Natural killer cell (primary cell): ENCODE measurements at places on chromosomes 5 and 9. TPM values are rescaled to one million over a fixed set of nuclear protein-coding genes. Genes with fewer than 3 reads are reported as not detected.

- no peak for DNase-seq
Measured at GRCh38 chr5:17257705-17258273, 40.4 kb downstream of the BASP1 start.

GRCh38 chr5:127988146-127988760 is 95.3 kb upstream of the SLC12A2 start:
- DNase-seq = no peak

GRCh38 chr9:81113453-81114124 is 575.8 kb downstream of the TLE1 start:
- no peak for DNase-seq

DNA sequence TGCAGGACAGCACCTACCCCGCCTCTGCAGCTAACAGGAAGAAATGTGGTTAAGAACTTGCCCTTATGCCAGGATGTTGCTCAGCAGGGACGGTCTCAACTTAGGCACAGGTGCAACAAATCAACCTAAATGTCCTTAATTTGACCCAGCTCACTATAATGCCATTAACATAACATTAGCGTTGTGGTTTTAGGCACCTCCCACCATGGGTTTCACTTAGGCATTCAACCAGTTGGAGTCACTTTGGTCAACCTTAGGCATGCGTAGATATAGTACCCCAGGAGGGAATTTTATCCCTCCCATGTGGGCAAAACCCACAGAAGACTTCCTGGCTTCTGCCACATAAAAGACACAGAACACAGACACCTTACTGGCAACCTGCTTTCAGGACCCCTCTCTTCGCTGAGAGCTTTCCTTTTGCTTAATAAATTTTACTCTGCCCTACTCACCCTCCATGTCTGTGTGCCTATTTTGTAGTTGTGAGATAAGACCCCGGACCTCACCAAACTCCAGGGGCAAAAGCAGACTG is 8.7 kb upstream of the ERAP1 start:
- DNase-seq = peak; percentile 44

GRCh38 chr5:117103703-117104102 is 529.1 kb upstream of the SEMA6A start:
- DNase-seq = no peak

CCDC180 gene
- total RNA-seq = 17.8 TPM

PITX1 gene
- total RNA-seq = not detected

GRCh38 chr5:170439223-170439943 is 50.2 kb upstream of the KCNMB1 start:
- DNase-seq = no peak

DNA sequence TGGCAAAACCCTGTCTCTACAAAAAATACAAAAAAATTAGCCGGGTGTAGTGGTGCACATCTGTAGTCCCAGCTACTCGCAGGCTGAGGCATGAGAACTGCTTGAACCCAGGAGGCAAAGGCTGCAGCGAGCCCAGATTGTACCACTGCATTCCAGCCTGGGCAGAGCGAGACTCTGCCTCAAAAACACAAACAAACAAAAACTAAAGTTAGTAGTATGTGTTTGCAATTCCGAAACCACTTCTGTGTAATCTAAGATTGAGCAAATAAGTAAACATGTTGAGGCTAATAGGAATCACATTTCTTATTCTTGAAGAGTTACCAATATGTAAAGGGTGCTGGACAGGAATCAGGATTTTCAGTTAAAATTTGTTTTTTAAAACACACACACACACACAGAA is 70.0 kb upstream of the SUSD1 start:
- no peak for DNase-seq

GRCh38 chr5:74581988-74582365 is 58.6 kb downstream of the ENC1 start:
- DNase-seq = no peak

DNA sequence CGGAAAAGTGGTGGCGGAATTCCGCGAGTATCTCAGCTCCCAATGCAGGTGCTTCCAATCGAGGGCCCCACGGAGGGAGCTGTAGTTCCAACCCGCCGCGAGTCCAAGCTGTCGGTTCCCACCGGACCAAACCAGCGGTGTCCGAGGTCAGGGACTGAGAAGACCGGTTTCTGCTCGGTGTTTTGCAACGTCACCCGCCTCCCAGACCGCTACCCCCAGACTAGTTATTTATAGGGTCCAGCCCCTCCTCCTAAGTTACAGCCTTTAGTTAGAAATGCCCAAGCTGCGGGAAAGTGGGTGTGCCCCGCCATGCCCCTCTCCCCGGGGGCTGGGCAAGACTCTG is 677 bp upstream of the MYORG start:
- no peak for DNase-seq

GRCh38 chr5:2378976-2379375 is 372.5 kb downstream of the IRX2 start:
- DNase-seq = no peak

DMRT3 gene
- not detected for total RNA-seq

- DNase-seq = no peak
Measured at GRCh38 chr9:95109456-95109855, 208.1 kb downstream of the FANCC start.

DNA sequence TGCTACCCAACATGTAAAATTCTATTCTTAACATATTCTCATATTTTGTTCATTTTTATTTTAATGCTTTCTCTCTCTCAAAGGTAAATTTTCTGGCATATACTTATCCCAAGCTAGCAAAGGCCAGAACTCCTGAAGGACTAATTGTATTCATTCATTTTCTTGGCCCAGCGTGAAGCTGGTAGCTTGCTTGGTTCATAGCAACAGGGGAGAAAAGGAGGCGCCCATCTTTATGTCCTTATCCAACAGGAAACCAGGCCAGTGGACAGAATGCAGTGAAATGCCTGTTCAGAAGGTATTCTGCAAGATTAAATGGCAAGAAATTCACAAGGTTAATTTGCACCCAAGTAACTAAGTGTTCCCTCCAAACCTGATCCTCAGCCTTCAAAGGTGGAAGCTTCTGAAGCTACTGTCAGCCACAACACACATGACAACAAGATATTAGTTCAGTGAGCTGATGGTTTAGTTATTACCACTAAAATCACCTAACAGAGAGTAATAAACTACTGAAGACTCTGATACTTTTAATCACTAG is 5.6 kb downstream of the EFNA5 start:
- DNase-seq = no peak

PTGR1 gene
- not detected for total RNA-seq

DNA sequence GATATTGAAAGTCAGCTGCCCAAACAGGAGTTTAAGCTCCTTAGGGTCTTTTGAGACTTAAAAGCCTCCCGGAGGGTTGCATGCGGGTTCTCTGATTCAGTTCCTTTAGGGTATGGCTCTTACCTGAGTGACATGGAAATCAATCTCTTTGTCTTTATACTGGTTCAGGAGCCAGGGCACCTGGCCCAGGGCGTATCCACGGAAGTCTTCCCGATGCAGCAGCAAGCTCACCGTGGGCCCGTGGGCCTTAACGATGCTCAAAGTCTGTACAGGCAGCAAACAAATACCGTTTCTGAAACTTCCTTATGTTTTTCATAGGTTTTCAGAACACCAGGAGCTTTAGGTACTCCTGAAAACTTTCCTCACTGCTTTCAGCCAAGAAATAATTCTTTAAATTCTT is 13.2 kb downstream of the MROH2B start:
- no peak for DNase-seq

MARCOL gene
- not detected for total RNA-seq

- no peak for DNase-seq
Measured at GRCh38 chr9:81389569-81389993, 299.8 kb downstream of the TLE1 start.

- DNase-seq = no peak
Measured at GRCh38 chr5:83492331-83492730, 20.8 kb downstream of the VCAN start.

- DNase-seq = no peak
Measured at GRCh38 chr5:139954462-139954861, 88.6 kb downstream of the NRG2 start.

ITK gene
- 153 TPM for total RNA-seq

- no peak for DNase-seq
Measured at GRCh38 chr9:32072570-32072969, 311.9 kb upstream of the ACO1 start.

DNA sequence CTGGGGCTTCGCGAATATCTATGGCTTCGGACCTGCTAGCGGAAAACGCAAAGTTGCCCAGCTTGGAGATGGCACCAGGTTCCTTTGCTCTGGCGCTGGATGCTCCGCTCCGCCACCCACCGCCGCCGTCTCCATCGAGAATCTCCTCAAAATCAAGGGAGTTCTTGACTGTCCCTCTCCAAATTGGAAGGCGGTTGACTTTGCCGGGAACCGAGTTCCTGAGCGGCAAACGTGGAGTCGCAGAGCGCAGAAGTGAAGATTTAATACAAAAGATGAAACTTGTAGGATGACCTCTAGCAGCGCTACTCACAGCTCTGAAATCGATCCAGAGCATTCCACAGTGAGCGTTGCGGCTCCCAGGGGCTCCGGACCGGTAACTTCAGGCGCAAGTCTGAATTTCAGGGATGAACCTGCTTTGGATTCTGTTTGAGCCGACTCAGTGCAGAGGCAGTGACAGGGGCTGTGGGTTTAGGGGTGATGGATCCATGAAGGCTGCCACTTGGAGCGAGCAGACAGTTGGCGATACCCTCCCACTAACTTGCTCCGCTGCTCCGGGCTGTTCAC is 1641.5 kb upstream of the C9orf72 start:
- DNase-seq = no peak

- DNase-seq = no peak
Measured at GRCh38 chr9:106321394-106322180, 541.4 kb upstream of the ZNF462 start.

DNA sequence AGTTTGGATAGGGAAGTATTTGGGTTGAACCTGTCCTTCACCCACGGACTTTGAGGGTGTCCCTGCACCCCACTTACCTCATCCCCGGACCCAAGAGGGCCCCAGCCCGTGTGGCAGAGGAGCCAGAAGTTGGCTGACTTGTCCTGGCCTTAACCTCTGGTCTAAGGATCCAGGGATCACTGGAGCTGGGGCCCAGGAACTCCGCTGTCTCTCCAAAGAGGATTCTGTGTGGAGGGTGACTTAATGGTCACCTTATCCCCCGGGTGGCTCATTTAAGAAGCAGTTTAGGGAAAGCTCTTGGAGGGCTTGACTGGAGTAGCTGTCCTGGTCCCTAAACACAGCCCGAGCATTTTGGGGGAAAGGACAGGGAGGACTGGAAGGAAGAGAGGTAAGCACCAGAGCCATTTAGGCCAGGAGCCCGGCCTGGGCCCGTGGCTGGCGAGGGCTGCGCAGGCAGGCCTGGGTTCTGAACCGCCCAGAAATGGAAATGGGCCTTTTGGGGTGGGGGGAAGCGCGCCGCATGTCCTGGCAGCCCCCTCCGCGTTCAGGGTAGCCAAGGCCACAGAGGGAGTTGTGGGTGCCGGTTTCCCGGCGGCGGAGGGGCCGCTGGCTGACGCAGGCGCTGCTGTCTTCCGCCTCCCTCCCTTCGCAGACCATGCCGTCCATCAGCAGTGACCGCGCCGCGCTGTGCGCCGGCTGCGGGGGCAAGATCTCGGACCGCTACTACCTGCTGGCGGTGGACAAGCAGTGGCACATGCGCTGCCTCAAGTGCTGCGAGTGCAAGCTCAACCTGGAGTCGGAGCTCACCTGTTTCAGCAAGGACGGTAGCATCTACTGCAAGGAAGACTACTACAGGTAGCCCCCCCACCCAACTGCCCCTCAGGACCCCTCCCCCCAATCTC is 2.0 kb downstream of the LHX2 start:
- no peak for DNase-seq

INPP5E gene
- 14.4 TPM for total RNA-seq

SPDL1 gene
- 10.2 TPM for total RNA-seq

- no peak for DNase-seq
Measured at GRCh38 chr5:62312674-62313073, 6.7 kb downstream of the KIF2A start.

DNA sequence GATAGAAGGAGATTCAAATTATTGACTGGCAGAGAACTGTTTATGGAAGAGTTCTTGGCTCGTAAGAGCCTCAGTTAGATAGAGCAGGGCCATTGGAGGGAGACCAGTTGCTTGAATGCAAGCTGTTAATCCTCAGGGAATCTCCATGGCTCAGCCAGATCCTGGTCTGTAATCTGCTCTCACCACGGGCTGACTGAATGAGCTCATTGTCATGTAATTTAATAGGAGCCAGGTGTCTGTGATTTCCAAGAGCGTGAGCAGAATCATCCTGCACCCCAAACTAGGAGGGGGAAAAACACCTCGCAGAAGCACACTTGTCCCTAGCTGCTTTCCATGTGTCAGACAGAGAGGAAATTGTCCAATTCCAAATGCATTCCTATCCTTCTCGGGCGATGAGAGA is 19.1 kb upstream of the KCNMB1 start:
- DNase-seq = no peak

ANKRD33B gene
- total RNA-seq = 3.9 TPM

- DNase-seq = no peak
Measured at GRCh38 chr9:36436909-36437308, 36.8 kb upstream of the RNF38 start.

POLR1E gene
- total RNA-seq = 23.8 TPM

DNA sequence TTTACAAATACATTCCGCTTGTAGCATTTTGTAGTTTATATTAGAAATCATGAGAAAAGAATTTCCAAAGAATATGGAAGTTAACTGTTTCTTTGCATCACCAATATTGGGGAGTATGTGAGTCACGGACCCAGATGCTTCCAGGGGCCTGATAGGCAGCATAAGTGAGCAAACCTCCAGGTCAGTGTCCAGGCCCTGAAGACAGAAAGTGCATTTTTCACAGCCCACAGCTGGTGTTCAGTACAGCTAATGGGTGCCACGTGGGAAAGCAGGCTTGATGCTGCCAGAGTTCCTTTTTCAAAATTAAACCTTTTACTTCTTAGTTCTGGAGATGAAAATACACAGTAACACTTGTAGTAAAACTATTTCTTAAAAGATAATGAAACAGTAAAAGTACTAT is 454.4 kb upstream of the ACTBL2 start:
- DNase-seq = no peak

DNA sequence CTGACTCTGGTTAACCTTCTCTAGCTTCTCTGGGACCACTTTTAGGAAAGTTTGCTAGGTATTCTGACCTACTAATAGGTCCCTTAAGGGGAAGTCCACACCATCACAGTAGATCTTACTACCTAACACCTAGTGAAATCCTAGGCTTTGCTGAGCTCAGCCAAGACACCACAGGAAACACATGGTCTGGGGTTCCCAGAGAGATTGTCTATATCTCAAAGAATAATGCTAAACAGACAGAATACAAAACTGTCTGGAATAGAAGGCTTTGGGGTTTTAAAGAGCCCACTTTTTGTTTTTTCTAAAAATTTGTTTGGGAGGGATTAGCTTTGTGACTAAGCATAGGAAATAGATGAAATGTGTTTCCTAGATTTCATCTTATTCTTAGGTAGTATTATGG is 395.1 kb downstream of the ARHGEF28 start:
- DNase-seq = no peak

DNA sequence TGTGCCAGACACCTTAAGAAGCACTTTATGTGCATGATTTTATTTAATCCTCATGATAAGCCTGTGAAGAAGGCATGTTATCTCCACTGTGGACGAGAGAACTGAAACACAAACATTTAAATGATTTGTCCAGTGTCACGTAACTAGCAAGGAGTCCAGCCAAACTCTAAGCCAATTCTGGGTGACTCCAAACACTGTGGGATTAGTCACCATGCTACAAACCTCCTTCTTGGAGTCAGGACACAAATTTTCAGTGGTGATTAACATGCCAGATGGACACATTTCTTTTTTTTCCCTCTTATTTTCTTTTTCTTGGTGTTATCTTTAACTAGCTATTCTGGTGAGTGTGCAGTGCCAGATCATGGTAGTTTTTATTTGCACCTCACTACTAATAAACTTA is 316.8 kb downstream of the NDUFS4 start:
- no peak for DNase-seq
